ENCODE measurements at places on chromosomes 7 and 10.

- no peak for DNase-seq
Observed at GRCh38 chr7:66415659-66416265, 210.6 kb downstream of the TPST1 start.

- DNase-seq, result no peak
Observed at GRCh38 chr10:83617172-83617571, 522.1 kb upstream of the GHITM start.

DNA sequence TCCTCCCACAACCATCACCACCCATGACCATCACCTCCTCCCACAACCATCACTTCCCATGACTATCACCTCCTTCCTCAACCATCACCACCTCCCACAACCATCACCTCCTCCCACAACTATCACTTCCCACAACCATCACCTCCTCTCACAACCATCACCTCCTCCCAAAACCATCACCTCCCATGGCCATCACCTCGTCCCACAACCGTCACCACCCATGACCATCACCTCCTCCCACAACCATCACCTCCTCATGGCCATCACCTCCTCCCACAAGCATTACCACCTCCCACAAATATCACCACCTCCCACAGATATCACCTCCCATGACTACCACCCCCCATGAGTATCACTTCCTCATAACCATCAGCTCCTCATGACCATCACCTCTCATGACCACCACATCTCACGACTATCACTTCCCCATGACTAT is 52.2 kb downstream of the PDGFA start:
- DNase-seq, result no peak

GRCh38 chr7:64839910-64840309 is 45.7 kb downstream of the ZNF138 start:
- no peak for DNase-seq

DNA sequence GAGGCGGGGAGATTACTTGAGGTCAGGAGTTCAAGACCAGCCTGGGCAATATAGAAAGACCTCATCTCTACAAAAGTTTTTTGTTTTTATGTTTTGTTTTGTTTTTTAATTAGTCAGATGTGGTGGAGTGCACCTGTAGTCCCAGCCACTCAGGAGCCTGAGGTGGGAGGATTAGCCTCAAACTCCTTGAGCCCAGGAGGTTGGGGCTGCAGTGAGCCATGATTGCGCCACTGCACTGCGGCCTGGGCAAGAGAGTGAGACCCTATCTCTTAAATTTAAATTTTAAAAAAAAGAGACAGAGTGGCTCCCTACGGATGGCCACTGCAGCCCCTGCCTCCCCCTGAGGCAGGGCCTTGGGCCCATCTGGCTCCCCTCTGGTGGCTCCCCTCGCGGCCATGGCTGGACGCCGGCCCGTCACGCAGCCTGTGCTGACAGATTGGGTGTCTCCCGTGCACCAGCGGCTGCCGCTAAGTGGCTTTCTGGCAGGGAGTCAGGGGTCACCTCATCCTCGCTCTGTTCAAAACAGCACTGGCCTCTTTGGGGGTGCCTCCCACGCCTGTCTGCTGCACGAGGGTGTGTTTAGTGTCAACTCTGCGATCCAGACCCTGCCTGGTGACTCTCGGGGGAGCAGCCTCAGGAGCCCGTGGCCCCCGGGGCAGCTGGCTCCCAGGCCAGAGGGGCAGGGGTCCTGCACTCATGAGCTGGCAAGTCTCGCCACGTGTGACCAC is 44.4 kb upstream of the ELN start:
- no peak for DNase-seq

GRCh38 chr7:127654404-127655394 is 2.7 kb downstream of the SND1 start:
- no peak for DNase-seq

- no peak for DNase-seq
Observed at GRCh38 chr7:64046041-64046389, 781 bp downstream of the ZNF727 start.

GRCh38 chr10:79358811-79359210 is 11.5 kb downstream of the PPIF start:
- no peak for DNase-seq

DNA sequence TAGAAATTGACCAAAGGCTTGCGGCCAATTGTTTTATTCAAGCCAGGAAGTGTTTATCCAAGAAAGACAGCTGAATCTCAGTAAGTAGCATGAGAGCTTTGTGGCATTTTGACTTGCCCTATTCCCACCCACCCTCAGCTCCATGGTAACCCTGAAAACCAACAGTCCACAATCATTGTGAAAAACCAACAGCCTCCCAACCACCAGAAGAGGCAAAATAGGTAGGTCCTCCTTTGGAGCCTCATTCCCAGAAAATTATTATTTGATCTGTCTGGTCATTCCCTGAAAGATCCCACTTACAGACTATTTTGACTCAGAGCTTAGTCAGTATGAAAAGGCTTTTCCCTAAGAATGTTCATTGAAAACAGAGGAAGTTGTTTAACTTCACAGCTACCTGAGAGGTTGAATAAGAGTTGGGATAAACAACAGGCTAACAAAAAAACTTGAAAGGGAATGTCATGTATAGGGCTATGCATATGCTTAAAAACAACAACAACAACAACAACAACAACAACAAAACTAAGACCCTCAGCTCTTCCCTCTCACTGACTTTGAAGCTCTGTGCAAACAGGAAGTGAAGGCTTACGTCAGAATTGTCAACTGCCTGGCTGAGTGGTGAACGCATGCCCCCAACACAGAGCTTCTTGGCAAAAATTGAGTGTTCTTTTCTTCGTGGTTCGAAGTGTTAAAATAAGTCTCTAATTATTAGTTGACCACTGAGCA is 11.2 kb downstream of the KPNA7 start:
- no peak for DNase-seq

DNA sequence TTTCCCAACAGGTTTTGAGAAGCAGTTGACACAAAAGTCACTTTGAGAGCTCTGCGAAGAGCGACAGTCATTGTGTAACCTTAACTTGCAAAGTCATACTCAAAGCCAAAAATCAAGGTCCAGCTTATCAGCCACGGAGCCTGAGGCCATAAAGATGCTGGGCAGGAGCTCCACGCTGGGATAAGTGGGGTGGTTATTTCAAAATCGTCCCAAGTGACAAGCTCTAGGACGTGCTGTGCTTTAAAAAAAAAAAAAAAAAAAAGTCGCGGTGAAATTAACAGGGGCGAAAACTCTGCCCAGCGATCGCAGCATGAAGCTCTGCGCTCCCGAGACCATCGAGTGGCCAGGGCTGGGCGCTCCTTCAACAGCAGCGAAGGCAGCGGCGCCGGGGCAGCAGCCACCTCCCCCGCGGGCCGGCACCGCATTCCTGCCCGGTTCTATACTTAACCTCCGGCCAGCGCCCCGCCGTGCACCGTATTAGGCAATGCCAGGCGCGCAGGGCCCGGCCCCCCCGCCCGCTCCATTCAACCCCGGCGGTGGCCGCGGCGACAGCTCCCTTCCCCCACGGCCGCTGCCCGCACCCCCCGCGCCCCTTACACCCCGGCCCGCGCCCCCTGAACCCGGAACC is 657 bp downstream of the HACD1 start:
- no peak for DNase-seq

- no peak for DNase-seq
Observed at GRCh38 chr10:132425029-132425756, 28.2 kb downstream of the PWWP2B start.

- no peak for DNase-seq
Observed at GRCh38 chr7:136023134-136023869, 46.1 kb upstream of the MTPN start.

DNA sequence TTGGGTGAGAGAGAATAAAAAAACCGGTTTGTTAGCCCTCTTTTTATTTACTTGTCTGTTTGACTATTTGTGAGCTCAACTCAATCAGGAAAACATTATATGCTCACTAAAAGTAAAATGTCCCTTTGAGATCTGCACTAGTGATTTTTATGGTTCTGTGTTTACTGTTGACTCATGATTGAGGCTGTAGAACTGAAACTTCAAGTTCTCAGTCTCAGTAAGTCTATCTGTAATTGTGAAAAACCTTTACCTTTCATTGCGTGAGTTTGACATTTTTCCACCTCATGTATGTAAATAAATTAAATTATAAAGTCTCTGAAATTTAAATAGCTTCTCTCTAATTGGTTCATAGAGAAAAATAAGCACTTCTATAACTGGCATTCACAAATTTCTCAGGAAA is 17.0 kb upstream of the CASD1 start:
- no peak for DNase-seq

GRCh38 chr10:8305876-8306652 is 251.6 kb downstream of the GATA3 start:
- DNase-seq, result no peak

- no peak for DNase-seq
Observed at GRCh38 chr10:84539216-84539615, 210.8 kb downstream of the CCSER2 start.

GRCh38 chr10:9024210-9024609 is 969.7 kb downstream of the GATA3 start:
- no peak for DNase-seq

Data from activated naive CD8-positive, alpha-beta T cell treated with anti-CD3 and anti-CD28 coated beads, Interleukin-2, amount 10 ng/mL, durations not matched to agents 7 days and 5 days (primary cell).